ENCODE measurements at places on chromosomes 7 and 10.

- no peak for DNase-seq
These were observed 9.1 kb downstream of the WDR86 start for GRCh38 chr7:151400626-151401315.

DNA sequence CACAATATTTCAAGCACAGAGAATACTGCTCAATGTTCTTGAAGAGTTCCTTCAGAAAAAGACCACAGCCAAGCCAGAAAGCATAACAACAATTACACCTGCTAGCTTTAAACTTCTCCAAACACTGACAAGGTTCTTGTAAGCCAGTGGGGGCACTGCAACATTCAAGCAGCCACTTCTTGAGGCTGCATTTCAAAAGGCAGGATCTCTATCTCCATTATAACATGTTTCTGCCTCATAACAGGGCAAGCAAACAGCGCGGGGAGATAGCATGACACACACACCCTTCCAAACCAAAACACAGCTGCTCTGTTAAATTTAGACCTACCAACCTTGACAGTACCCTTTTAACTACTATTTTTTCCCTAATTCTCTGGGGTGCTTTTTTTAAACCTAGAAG lies 30.8 kb downstream of the CHCHD3 start:
- peak; percentile 40 for DNase-seq

DNA sequence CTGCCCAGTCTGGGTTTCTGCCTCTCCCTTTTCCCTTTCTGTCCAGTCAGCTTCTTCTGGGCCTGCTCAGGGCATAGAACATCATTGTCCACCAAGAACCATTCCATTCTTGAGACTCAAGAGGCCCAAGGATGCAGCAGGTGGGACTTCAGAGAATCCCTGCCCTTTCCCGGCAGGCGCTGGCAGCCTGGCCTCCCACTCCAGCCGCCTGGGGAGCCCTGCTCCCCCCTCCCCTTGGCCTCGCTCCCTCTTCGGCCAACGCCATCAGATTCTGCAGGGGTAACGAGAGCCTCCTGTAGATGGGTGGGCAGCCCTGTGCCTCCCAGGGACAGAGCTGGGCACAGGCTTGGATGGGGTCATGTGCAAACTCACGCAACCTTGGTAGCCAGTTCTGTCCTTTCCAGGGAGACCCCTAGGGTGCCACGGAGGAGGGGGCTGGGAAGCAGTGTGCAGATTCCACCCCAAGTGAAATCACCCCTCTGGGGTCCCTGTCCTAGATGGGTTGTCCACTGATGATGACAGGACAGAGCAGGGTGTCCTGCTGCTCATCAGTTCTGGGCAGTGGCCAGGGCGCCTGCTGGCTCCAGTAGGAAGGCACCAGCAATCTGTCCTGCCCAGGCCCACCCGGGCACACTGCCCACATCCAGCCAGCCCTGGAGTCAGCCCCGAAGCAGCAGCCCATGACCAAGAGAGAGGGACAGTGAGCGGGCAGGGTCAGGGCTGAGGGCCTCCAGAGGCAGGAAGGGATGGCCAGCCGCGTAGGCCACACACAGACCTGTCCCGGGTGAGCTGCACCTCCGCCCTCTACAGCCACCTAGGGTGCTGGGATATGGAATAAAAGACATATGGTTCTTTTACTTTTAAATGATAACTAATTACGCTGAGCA lies 47.7 kb downstream of the RASGEF1A start:
- no peak for DNase-seq

DNA sequence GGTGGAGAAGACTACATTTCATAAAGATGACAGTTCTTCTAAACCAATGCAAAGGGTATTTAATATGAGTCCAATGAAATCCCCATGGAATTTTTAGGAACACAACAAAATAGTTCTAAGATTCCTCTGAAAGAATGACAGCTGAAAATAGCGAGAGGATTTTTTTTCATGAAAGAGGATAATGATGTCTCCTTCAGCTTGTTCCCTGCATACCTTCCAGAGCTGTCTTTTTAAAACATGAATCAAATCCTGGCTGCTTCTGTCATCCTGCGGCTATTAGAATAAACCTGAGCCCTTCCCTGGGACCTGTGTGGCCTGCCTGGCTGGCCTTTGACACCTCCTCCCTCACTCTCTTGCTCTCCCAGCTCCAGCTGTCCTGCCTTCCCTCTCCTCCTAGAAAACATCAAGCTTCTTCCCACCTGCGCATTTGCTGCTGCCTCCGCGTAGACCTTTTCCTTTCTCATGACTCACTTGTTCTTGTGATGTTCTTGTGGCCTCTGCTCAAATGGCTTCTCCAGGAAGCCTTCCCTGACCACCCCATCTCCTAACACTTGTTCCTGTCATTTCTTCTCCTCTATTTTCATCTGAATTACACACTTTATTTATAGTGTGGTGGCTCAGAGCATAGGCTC lies 57.4 kb downstream of the EEPD1 start:
- no peak for DNase-seq

DNA sequence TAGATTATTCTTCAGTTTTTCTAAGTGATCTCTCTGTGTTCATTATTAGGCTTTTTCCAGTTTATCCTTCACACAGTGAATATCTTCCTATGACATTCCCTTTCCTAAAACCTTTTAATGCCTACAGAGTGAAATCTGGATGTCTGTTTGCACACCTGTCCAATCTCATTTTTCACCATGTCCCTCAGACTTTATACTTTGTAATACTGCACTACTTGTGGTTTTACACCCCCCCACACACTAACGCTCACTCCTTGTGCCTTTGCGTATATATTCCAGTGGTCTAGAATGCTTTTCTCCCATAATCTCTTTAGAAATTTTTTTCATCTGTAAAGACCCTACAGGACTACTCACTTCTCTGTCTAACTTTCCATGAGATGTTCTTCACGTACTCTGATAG lies 98.2 kb downstream of the EXOC6 start:
- no peak for DNase-seq

DNA sequence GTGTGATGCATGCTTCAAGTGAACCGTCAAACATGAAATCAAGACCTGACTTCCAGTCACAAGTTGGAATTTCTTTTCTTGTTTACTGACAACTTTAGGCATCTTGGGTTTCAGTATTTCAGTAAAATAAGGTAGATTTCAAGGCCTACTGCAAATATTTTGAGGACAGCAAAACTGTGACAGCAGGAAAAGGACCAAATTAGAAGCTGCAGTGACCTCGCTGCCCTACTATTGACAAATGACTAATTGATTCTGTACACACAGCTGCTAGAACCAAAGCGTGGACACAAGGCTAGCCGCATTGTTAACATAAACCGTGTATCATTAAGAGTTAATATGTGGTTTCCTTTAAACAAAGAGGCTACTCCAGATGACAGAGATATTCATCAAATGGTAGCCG lies 105.7 kb upstream of the SEC61G start:
- DNase-seq: no peak

- no peak for DNase-seq
These were observed 235.3 kb downstream of the CCDC3 start for GRCh38 chr10:12766223-12766622.

DNA sequence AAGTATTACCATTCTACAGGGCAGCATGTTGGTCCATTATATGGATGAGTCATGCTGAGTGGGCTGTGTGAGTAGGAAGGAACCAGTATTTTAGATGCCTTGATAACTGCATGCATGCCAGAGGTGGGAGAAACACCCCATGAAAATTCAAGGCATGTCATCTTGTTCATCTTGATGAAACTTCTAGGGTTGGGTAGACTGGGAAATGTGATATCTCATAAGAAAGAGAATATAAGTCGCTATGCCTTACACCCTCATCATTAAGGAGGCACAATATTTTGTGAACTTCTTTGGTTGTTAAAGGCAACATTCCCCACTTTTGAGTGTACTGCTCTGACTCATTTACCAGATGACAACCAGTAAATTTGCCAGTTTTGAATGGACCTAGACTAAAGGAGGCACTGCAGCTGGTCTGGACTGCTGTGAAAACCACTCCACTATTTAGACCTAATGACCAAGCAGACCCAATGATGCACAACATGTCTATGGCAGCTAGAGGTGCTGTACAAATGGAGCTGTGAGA lies 48.0 kb downstream of the ZNF365 start:
- DNase-seq: no peak

- DNase-seq: no peak
These were observed 187.0 kb downstream of the PPP1R17 start for GRCh38 chr7:31873816-31874597.

DNA sequence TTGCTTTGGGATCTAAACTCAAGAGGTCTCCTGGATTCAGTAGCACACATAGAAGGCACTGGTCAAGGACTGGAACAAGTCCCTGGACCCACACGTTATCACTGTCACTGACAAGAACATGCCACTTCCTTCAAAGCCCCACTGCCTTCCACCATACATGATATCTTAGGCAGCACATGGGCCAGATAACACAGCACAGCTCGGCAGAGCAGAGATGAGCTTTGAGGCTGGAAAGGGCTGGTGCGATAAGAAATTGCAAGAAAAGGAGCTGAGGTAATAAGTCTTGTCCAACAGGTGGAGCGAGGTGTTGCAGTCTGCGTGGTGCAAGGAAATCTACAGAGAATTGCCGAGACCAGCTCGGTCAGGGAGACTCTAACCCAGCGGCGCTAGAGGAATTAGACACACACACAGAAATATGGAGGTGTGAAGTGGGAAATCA lies 139.8 kb upstream of the CDK13 start:
- DNase-seq: no peak

Measured in D341Med (cell line).